Activated T-cell treated with anti-CD3 and anti-CD28 coated beads, Interleukin-2, amount 50 U/mL, for 24 hours (primary cell): ENCODE measurements at places on chromosomes 2 and 18.

DNA sequence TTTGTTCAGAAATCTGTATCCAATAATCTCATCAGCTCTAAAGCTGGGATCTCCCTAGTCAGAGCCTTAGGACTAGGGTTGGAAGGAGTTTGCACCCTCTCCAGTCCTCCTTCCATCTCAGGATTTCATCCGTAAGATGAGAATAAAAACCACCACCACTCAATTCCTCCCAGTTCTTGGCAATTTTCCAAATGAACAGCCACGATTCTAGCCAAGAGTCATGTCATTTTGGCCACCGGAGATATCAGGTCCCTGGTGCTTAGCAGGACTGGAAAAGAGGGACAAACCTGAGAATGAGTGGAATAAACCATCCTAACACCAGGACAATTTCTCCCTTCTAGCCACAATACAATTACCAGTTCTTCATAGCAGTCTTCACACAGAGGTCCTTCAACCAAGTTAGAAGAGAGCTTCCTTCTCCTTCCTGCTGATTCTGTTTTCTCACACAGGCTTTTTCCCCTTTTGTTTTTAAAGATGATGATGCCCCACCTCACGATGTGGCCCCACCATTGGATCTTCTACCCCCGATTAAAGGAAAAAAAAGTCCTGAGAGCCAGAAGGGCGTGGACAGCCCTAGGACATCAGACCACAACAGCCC is 36.2 kb downstream of the KIAA2012 start:
- H3K27ac ChIP-seq, result no peak overlapping the region
- peaks cover 35% of the 10 kb centered on the region for H3K27me3 ChIP-seq
- no peaks in the 10 kb centered on the region for H3K4me1 ChIP-seq
- DNase-seq, result no peak
- H3K4me3 ChIP-seq, result no peak overlapping the region
- no peaks in the 10 kb centered on the region for H3K36me3 ChIP-seq

GRCh38 chr18:8455661-8456614 is 153.3 kb upstream of the RAB12 start:
- H3K36me3 ChIP-seq, result no peaks in the 10 kb centered on the region
- DNase-seq, result no peak
- H3K27ac ChIP-seq, result no peak overlapping the region
- H3K27me3 ChIP-seq, result no peaks in the 10 kb centered on the region

GRCh38 chr2:148523315-148523714 is 121.2 kb upstream of the EPC2 start:
- H3K4me1 ChIP-seq, result peaks cover 76% of the 10 kb centered on the region
- DNase-seq, result no peak
- H3K36me3 ChIP-seq, result no peaks in the 10 kb centered on the region
- H3K27ac ChIP-seq, result peak overlapping the region; percentile 65

GRCh38 chr2:54407693-54408092 is 48.4 kb upstream of the SPTBN1 start:
- DNase-seq, result no peak
- H3K4me1 ChIP-seq, result peaks cover 7% of the 10 kb centered on the region
- no peaks in the 10 kb centered on the region for H3K36me3 ChIP-seq
- no peak overlapping the region for H3K4me3 ChIP-seq

GRCh38 chr2:65686928-65687521 is 254.6 kb upstream of the SPRED2 start:
- no peak overlapping the region for H3K4me3 ChIP-seq
- DNase-seq, result no peak
- no peak overlapping the region for H3K27ac ChIP-seq
- no peaks in the 10 kb centered on the region for H3K36me3 ChIP-seq

- H3K4me3 ChIP-seq, result no peak overlapping the region
- peaks cover 76% of the 10 kb centered on the region for H3K36me3 ChIP-seq
- no peak for DNase-seq
These were observed 61.4 kb downstream of the ACSL3 start for GRCh38 chr2:222922019-222922800.

DNA sequence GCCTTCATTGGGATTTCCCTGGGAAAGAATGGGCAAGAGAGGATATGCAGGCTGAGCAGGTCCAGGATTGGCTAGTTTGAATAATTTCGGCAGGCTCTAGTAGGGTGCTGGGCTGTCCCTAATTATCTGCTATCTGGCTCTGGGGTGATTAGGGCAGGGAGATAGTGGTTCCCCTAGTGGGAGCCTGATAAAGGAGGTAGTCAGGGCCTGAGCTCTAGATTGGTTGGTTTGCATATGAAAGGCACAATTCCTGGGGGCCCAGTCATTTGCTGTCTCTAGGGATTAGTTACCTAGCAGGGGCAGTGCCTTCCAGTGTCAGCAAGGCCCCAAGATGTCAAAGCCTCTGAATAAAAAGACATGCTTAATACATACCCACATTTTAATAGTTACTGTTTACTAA is 690.1 kb upstream of the KLHL29 start:
- H3K27ac ChIP-seq, result no peak overlapping the region
- DNase-seq, result no peak
- H3K4me1 ChIP-seq, result no peaks in the 10 kb centered on the region
- no peaks in the 10 kb centered on the region for H3K27me3 ChIP-seq
- H3K4me3 ChIP-seq, result no peak overlapping the region

DNA sequence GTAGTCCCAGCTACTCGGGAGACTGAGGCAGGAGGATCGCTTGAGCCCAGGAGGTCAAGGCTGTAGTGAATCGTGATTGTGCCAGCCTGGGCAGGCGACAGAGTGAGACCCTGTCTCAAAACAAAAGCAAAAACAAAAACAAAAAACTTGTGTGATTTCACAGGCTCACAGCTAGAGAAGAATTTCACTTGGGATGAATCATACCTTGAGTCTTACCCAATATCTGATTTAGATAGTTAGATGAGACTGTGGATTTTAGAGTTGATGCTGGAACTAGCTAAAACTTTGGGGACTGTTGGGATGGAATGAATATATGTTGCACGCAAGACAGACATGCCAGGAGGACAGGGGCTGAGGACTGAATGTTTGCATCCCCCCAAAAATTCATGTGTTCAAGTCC is 4.4 kb downstream of the ANKRD29 start:
- H3K36me3 ChIP-seq, result no peaks in the 10 kb centered on the region
- DNase-seq, result no peak
- peaks cover 48% of the 10 kb centered on the region for H3K27me3 ChIP-seq

DNA sequence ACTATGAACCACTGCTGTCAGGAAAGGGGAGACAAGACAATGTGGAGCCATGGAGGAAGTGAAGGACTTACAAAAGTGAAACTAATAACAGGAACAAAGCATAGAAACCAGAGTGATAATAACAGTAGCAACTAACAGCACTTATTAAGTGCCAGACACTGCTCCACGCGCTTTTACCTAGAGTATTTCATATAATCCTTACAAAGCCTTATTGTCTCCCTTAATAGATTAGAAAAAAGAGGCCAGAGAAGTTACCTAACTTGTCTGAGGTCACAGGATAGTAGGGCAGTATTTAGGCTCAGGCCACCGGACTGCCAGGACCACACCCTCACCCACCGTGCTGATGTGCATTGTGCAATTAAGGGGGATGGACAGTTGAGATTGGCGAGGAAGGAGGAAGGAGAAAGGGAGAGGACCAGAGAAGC is 98.6 kb upstream of the NFU1 start:
- peaks cover 94% of the 10 kb centered on the region for H3K36me3 ChIP-seq
- peak overlapping the region; percentile 38 for H3K27ac ChIP-seq
- no peaks in the 10 kb centered on the region for H3K27me3 ChIP-seq
- no peak for DNase-seq
- peaks cover 27% of the 10 kb centered on the region for H3K4me1 ChIP-seq

DNA sequence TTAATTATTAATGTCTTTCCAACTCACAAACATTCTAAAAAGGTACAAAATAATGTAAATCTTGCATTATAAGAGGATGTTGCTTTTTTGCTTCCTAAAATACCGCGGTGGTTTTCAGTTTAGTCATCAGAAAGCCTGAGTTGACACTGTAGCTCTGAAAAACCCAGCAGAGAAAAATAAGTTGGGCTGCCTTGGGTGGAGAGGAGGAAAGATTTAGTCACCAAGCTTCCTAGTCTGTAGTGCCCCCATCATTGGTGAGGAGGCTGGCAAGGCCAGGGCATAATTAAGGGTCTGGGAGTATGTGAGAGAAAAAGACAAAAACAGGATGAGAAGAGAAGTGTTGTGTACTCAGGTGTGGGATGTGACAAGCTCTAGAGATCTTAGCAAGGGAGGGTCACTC is 5.7 kb downstream of the PTPRM start:
- DNase-seq, result no peak
- no peaks in the 10 kb centered on the region for H3K36me3 ChIP-seq
- peaks cover 6% of the 10 kb centered on the region for H3K4me1 ChIP-seq
- peaks cover 36% of the 10 kb centered on the region for H3K27me3 ChIP-seq

- no peak overlapping the region for H3K4me3 ChIP-seq
- H3K27ac ChIP-seq, result no peak overlapping the region
- no peaks in the 10 kb centered on the region for H3K27me3 ChIP-seq
- peaks cover 7% of the 10 kb centered on the region for H3K4me1 ChIP-seq
- DNase-seq, result no peak
These were observed 489.0 kb upstream of the NRP2 start for GRCh38 chr2:205193125-205193835.

GRCh38 chr18:52937840-52938239 is 597.8 kb downstream of the DCC start:
- no peak overlapping the region for H3K4me3 ChIP-seq
- H3K27ac ChIP-seq, result no peak overlapping the region
- no peak for DNase-seq
- H3K36me3 ChIP-seq, result no peaks in the 10 kb centered on the region
- no peaks in the 10 kb centered on the region for H3K4me1 ChIP-seq
- H3K27me3 ChIP-seq, result no peaks in the 10 kb centered on the region

DNA sequence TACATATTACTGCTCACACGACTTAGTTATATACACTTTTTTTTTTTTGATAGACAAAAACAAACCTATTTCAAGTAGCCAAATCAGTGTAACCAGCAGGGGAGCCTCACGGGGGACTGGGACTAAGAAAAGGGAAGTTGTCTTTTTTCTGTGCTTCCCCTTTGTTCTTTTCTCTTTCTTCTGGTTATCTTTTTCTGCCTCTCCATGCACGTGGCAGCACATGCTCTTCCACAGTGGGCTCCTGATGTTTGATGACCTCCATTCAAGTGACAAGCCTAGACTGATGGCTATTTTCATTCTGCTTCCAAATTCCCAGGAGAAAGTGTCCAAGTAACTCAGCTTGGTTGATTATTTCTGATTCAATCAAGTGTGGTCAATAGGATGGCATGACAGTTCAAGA is 98.2 kb upstream of the STK39 start:
- no peaks in the 10 kb centered on the region for H3K36me3 ChIP-seq
- no peak overlapping the region for H3K27ac ChIP-seq
- peaks cover 7% of the 10 kb centered on the region for H3K4me1 ChIP-seq
- no peak for DNase-seq

DNA sequence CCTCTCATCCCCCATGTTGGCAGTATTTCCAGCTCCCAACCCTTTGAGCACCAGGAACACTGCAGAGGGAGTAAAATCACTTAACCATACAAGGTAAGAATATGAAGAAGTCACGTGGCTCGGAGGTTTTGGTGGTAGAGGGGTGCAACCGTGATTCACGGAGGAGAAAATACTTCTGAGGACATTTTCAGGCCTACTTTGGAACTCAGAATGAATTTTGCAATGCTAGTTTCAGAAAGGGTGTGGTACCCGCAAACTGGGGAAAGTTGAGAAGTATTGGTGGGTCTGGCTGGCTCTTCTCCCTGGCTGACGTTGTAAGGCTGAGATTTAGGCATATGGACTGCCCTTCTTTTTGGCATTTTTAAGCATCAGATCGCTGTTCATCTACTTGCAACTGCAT is 442 bp downstream of the SERPINB5 start:
- H3K4me1 ChIP-seq, result no peaks in the 10 kb centered on the region
- H3K27me3 ChIP-seq, result peaks cover 11% of the 10 kb centered on the region
- DNase-seq, result no peak
- H3K36me3 ChIP-seq, result no peaks in the 10 kb centered on the region

GRCh38 chr2:196849895-196850294 is 40.7 kb upstream of the C2orf66 start:
- no peak overlapping the region for H3K27ac ChIP-seq
- H3K27me3 ChIP-seq, result no peaks in the 10 kb centered on the region
- H3K4me1 ChIP-seq, result peaks cover 4% of the 10 kb centered on the region
- peaks cover 38% of the 10 kb centered on the region for H3K36me3 ChIP-seq
- H3K4me3 ChIP-seq, result no peak overlapping the region

- H3K36me3 ChIP-seq, result peaks cover 55% of the 10 kb centered on the region
- no peaks in the 10 kb centered on the region for H3K27me3 ChIP-seq
- peak overlapping the region; percentile 97 for H3K27ac ChIP-seq
- H3K4me1 ChIP-seq, result peaks cover 64% of the 10 kb centered on the region
These were observed 1.5 kb downstream of the CREB1 start for GRCh38 chr2:207531032-207531952.

DNA sequence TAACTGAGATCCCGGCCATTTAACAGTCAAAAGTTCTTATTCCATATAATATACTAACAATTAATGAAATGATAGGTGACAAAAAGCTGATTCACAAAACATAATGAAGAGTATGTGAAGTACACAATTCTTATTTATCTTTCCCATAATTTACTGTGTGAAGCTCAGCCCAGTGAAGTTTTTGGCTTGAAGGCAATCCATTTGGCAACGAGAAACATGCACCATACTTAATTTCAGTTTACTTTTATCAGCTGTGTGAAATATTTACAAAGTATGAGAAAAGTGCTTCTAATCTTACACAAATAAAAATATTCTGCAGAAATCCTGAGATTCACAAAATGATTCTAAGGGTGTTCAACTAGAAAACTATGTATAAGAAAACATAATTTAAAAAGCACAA is 12.3 kb downstream of the FAM98A start:
- H3K27ac ChIP-seq, result no peak overlapping the region
- peaks cover 88% of the 10 kb centered on the region for H3K36me3 ChIP-seq
- H3K27me3 ChIP-seq, result no peaks in the 10 kb centered on the region

DNA sequence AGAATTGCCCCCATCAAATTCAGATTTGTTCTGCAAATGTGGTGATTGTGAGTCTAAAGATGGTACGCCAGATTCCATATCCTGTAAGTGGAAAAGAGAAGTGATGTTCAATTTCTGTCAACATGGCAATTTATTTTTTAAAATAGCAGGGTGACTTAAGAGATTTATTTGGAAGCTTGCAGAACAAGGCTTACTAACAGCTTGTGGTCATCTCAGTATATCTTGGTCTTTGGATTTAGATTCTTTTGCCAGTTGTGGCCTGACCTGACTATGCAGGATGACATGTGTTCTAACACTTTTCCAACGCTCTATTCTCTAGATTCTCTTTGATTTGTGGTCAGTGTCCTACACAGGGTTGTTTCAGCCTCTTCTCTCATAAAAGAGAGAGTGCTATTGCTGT is 74.4 kb downstream of the MAP3K20 start:
- H3K27me3 ChIP-seq, result peaks cover 12% of the 10 kb centered on the region
- no peaks in the 10 kb centered on the region for H3K36me3 ChIP-seq
- peaks cover 56% of the 10 kb centered on the region for H3K4me1 ChIP-seq
- no peak for DNase-seq
- peak overlapping the region; percentile 44 for H3K27ac ChIP-seq
